ENCODE measurements at places on chromosomes 12 and 14.

DNA sequence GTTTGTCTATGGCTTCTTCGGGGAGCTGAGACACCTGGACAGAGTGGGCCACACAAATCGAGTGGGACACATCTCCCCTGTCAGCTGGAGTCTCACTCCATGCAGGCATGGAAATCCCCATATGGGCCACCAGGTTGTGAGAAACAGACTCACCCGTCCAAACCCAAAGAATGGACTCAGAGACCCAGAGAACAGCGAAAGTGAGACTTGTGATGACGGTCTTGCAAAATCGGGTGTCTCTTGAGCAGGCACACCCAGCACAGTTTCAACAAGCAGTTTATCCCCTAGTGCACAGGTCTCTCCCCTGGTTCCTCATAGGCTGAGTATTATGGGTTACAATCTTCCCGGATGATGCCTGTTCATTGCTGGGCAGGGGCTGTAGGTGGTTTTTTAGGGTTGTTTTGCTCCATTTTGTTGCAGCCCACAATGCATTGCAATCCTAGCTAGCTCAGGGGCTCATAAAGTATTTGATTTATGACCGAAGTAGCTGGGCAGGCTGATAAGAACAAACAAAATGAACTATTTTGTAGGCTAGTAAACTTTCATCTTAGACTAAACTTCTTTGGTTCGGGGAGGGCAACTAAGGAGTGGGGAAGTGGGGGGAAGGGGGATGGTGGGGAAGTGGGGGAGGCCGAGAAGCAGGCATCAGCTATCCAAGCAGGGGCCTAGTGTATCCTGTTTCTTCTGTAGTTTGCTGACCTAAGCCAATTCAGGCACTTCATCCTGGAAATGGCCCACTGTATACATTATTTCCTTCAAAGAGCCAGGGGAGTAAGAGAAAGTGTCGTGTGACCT is 45.3 kb downstream of the IQSEC3 start:
- DNase-seq: no peak

DNA sequence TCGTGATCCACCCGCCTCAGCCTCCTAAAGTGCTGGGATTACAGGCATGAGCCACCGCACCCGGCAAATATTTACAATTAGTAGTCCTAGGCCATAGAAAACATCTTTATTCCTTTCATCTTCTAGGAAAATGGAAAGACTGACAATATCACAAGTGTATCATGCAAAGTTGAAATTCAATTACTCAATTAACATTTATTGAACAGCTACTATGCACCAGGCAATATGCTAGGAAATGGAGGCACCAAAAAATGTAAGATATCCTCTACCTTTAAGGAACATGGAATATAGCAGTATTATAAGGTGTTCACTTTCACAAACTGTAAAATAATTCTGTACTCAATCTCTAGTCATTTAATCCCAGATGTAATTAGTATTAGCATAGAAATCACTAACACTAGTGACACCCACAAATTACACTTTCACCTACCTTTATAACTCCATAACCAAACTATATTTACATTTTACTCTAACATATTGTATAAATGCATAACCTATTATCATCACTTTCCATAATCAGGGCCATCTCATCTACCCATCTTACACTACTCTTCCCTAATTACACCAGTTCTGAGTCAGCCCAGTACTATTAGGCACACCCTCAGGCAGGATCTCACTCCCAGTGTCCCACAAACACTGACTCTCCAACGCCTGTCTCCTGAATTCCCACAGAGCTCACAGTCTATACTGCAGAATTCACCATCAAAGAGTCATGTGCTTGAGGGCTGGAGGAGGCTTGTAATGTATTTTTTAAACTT is 10.4 kb downstream of the CORO1C start:
- no peak for DNase-seq

DNA sequence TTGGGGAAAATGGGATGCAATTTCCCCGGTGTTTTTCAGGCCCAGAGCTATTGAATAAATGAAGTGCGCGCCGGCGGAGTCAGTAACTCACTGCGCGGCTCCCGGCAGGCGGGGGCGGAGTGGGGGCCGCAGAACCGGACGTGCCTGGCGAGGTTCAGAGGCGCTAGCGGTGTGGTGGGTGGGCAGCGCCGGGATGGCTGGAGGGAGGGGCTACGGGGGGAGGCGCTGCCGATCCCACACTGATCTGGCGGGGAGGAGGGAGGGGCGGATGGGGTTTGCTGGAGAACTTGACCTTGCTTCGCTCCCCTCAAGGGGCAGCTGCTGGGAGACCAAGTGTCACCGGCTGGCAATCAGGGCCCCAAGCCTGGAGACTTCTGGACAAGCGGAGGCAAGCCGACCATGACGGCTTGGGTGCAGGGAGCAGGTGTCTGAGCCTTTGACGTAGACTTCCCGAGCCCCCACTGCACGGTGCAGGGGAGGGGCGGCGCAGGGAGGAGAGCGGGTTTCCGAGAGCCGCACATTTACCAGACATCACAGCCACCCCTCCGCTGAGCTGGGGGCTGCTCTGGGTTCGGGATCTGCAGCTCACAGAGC is 174.1 kb upstream of the RTL1 start:
- DNase-seq: no peak

DNA sequence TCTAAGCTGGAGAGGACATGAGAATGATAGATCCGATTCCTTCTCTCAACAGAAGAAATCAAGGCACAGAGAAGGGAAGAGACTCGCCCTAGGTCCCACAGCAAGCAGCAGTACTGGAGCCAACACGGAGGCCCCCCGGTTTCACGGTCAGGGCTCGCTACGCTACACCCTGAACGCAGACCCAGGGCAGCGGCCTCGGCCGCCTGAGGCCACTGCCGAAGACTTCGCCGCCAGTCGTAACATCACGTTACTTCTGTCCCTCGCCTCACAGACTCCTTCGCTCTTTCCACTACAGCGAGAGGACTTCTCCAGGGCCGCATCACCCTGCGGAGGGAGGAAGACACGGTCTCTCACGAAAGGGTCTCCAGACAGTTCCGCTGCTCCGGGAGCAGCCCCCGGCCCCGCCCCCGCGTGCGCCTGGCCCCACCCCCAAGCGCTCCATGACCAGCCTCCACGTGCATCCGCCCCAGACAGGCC is 411 bp upstream of the DCAF4 start:
- no peak for DNase-seq

DNA sequence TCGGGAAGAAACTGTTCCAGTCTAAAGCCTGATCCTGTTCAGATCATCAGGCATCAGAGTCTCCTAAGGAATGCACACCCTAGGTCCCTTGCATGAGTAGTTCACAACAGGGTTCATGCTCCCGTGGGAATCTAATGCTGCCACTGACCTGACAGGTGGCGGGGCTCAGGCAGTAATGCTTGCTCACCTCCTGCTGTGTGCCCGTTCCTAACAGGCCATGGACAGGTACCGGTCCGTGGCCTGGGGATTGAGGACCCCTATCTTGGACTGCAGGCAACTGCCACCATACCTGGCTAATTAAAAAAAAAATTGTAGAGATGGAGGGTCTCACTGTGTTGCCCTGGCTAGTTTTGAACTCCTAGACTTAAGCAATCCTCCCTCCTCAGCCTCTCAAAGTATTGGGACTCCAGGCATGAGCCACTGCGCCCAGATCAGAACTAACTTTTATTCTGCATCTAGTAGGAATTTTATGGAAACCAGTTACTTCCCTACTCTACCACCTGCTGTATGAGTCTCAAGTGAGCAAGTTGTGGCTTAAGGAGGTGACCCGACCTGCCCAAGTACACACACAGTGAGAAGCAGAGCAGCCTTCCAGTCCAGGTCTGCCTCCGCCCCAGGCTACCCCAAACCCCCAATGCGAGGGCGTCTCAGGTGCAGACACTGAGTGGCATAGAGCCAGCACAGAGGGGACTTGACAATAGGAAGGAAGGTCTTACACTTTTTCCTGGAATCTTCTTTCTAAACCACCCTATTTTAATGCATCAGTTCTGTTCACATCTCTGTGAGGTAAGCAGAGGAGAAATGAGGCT is 2.5 kb upstream of the PAPLN start:
- no peak for DNase-seq

- no peak for DNase-seq
Observed at GRCh38 chr12:1313906-1314305, 280.5 kb downstream of the FBXL14 start.

DNA sequence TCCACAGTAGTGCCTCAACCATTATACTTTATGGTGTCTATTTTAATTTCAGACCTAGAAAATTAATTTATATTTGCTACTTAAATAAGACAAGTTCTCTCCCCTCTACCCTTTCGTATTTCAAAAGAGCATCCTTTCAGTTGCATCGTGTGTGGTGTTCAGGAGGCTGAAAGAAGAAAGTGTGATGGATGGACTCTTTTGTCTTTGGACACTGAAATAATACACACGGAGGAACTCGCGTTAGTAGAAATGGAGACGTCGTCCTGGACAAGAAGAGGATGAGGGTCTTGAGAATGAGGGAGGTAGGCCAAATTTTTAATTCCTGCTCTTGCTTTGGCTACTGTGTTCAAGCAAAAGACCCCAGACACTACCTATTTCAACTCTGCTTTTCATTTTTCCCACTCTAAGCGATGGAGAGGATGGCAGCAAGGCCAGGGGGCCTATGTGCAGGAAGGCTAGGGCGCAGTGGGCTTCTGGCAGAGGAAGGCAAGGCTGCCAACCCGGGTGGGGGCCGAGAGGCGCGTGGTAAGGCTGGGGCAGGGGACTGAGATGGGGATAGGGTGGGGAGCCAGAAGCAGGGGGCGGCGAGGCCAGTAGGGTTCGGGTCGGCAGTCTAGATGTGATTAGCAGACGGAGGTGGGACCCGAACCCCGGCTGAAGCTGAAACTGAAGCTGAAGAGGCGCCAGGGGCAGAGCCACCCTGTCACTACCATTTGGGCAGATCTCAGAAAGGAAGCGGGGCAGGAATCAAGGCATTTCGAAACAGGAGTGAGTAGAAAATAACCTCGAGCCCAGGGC is 722 bp downstream of the TMED8 start:
- peak; percentile 29 for DNase-seq

Measured in anterior cingulate cortex (tissue), 58 donors.